ENCODE measurements at places on chromosomes 16 and 17.
A peak's percentile ranks its signal among the peaks of the same experiment; 100 is the strongest.

- no peak for DNase-seq
Measured at GRCh38 chr17:62741290-62741689, 66.8 kb downstream of the MARCHF10 start.

GRCh38 chr17:36598951-36599401, 2.4 kb upstream of the MRM1 start:
- DNase-seq = no peak

- no peak for DNase-seq
Measured at GRCh38 chr17:1031711-1032110, 34.8 kb downstream of the TIMM22 start.

GRCh38 chr16:64182985-64183384, 938.9 kb downstream of the CDH11 start:
- DNase-seq = no peak

- DNase-seq = no peak
Measured at GRCh38 chr16:10205688-10206087, 23.5 kb upstream of the GRIN2A start.

GRCh38 chr16:56608876-56609462, 585 bp downstream of the MT2A start:
- peak; percentile 31 for DNase-seq

GRCh38 chr16:16828913-16829398, 450.0 kb downstream of the NPIPA7 start:
- peak; percentile 9 for DNase-seq

GRCh38 chr17:5019475-5019956, 15.7 kb downstream of the SLC52A1 start:
- DNase-seq = peak; percentile 37

DNA sequence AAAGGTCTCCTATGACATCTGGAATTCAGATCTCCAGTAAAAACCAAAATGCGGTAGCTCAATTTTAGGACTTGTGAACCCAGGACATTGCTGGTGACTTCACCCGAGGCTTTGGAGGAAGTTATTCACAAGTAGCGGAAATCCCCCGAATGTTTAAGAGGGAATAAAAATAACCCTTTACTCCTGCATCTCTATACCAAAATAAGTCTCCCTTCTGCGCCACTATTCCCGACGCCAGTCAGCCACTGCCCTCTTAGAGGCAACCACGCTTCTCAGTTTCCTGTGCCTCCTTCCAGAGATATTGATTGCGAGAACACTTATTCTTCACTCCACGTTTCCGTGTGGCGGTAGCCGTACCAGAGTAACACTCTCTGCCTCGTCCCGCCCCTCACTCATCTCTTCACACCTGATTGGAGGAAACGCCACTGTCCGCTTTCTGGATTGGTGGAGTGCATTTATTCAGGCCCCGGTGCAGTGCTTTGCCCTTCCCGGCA, 27.4 kb downstream of the EMP2 start:
- DNase-seq = peak; percentile 67

DNA sequence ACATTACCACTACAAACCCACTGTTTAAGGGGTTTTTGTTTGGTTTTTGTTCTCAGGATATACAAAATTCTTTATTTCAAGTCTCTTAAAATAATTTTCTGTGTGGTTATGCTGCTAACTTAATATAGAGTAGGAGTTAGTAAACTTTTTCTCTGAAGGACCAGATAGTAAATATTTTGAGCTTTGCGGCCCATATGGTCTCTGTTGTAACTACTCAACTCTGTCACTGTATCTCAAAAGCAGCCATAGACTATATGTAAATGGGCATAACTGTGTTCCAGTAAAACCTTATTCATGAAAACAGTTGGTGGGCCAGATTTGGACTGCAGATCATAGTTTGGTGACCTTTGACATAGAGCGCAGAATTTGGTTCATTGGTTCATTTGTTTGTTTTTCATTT, 7.2 kb downstream of the TANGO6 start:
- no peak for DNase-seq

- no peak for DNase-seq
Measured at GRCh38 chr17:19905502-19905901, 37.8 kb upstream of the ULK2 start.
